IPS-NIHi11 (cell line): ENCODE measurements at places on chromosomes 7 and 10.

DNA sequence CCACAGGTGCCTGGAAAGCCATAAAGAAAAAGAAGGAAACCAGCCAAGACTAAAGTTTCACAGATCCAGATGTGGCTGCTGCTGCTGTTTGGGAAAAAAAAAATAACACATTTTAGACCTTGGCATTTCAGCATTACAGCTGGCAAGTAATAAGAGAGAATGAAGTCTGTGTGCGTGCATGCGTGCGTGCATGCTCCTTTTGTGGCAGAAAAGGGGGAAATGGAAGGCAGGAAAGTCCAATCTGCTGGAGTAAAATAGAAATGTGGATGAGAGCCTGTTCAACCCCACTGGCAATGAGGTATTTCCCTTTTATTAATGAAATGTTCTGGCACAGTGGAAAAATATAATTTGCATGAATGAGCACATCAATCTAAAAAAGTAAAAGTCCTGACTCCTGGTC is 137.0 kb upstream of the SEMA3A start:
- no peak for DNase-seq

DNA sequence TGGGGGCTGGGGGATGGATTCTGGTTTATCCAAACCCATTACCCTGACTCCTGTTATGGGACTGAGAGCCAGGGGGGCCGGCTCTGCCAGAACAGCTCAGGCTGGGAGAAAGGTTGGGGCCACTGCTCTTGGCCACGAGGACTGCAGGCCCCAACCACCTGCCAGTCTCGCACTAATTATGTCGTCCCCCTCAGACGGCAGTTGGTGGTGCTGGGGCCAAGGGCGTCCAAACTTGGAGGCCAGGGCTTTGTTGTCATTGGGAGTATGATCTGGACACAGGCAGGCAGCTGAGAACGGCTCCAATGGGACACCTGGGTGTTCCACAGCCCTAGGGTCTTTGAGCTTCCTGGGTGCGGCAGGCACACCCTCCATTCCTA is 34.7 kb downstream of the DRGX start:
- no peak for DNase-seq

DNA sequence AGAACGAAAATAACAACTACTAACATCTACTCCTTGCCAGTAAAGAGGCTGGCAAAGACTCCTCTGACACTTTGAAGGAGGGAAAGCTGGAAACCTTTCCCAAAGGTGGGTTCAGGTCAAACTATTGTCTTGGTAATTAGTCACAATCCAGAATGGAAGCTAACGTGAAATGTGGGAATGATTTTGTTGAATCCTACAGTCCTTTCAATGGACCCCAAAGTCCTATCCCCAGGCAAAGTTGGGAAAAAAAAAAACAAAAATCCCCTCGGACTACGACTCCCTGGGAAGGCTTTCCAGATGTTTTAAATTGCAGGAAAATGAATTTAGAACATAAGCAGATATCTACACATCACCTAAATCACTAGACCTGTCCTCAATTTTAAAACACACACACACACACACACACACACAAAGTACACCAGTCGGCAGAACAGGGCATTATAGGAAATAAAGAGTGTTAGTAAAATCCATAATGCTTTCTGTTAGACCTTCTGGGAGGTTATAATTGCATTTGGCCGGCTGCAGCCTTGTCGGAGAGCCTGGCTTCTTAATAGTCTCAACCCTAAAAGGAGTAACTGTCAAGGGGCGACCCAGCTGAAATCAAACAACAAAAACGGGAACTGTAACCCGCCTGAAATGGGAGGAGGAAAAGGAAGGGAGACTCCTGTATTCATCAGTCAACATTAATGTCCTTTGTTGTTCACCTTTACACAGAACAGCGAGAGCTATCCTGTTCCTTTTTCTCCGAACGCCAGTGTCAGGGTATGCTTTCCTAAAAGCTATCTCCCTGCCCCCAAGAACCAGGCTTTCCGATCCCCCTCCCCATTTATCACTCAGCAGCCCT is 1.5 kb downstream of the DOCK4 start:
- peak; percentile 47 for DNase-seq

GRCh38 chr7:44801890-44802289 is 5.4 kb downstream of the PPIA start:
- no peak for DNase-seq

- DNase-seq = no peak
These were observed 2.7 kb upstream of the CHUK start for GRCh38 chr10:100232101-100232500.

- no peak for DNase-seq
These were observed 4.7 kb downstream of the GLI3 start for GRCh38 chr7:42232275-42232674.

GRCh38 chr10:102313221-102313896 is 68.0 kb downstream of the GBF1 start:
- no peak for DNase-seq

DNA sequence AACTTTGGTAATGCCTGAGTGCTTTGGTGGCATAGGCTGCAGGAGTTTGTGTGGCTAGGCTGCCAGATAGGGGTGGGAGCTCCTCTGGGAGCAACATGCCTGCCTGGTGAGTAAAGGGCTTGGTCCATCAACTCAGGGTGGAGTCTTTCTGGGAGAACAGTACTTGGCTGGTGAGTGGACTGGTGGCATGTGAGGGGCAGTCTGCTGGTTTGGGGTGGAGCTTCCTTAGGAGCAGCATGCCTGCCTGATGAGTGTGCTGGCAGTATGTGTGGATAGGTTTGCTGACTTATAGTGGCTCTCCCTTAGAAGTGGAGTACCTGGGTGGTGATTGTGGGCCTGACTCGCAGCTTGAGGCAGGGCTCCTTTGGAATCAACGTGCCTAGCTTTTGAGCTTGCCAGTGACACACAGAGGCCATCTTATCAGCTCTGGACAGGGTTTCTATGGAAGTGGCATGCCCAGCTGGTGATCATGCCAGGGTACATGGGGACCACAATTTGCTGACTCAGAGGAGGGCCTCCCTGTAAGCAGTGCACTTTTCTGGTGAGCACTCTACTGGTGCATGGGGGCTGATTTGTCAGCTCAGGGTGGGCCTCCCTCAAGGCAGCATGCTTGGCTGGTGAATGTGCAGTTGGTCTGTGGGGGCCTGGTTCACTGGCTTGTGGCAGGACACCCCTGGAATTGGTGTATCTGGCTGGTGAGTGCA is 35.0 kb upstream of the SRI start:
- peak; percentile 31 for DNase-seq

GRCh38 chr7:43693687-43694398 is 35.5 kb downstream of the COA1 start:
- no peak for DNase-seq

- no peak for DNase-seq
These were observed 165.4 kb downstream of the ADAM12 start for GRCh38 chr10:126222736-126223511.

DNA sequence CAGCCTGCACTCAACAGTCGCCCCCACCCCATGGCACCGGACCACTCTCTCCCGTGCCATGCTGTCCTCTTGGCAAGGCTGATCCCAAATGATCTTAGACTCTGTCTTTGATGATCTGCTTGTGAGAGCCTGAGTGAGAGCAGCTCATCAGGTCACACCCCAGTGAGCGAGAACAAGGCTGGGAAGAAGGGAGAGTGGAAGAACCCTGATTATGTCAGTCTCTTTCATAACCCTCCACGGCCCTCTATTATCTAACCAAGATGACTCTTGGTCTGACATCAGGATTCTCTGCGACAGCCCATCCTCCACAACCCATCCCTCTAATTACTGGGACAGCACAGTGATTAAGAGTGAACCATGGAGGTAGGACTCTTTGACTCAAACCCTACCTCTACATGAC is 53.1 kb upstream of the C7orf33 start:
- DNase-seq = no peak

GRCh38 chr10:33600381-33600780 is 265.9 kb upstream of the NRP1 start:
- no peak for DNase-seq

DNA sequence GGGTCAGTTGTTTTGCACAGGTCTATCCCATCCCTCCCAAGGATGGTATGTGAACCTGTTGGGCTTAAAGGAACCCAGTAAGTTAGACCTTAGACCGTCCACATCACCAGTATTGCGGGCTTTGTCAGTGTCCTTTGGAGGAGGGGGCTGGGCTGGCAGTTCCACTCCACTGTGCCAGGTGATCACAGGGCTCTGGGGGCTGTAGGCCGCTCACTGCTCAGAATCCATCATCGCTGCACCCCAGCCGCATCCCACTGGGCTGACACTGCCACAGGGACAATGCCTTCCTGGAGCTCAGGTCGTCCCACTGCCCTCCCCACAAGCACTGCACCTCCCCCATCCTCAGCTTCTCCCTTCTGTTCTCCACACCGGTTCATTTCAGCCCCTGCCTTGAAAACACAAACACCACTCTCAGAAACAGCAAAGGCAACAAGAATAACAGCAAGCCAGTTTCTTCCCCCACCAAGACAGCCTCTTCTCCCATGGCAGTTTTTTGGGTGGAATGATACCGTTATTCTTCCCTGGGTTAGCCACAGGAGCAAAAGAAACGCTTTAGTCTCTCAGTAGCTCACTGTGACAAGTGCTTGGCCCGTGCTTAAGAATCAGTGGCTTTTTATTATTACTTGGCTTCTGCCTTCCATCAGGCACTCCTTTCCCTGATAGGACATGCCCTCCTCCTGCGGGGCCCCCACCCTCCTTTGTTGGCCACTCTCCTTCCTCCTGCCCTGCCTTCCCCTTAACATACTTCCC is 111.2 kb downstream of the GRK5 start:
- no peak for DNase-seq

- no peak for DNase-seq
These were observed 86.9 kb downstream of the MPP7 start for GRCh38 chr10:28215930-28216329.

DNA sequence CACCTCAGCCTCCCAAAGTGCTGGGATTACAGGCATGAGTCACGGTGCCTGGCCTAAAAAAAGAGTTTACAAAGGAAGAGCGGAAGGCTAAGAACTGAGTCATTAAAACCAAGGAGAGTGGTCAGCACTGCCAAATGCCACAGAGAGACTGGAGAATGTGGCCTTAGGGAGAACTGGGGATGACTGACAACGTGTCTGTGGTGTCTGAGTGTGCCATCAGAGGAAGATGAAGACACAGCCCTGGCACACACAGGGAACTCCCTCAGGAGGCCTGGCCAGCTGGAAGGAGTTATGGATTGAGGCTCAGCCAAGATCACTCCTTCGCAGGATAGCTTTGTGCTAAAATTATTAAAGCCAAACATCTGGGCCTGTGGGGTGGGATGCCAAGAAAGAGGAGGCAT is 3.9 kb upstream of the INA start:
- DNase-seq = no peak

GRCh38 chr10:122468307-122468925 is 7.1 kb downstream of the HTRA1 start:
- DNase-seq = no peak

DNA sequence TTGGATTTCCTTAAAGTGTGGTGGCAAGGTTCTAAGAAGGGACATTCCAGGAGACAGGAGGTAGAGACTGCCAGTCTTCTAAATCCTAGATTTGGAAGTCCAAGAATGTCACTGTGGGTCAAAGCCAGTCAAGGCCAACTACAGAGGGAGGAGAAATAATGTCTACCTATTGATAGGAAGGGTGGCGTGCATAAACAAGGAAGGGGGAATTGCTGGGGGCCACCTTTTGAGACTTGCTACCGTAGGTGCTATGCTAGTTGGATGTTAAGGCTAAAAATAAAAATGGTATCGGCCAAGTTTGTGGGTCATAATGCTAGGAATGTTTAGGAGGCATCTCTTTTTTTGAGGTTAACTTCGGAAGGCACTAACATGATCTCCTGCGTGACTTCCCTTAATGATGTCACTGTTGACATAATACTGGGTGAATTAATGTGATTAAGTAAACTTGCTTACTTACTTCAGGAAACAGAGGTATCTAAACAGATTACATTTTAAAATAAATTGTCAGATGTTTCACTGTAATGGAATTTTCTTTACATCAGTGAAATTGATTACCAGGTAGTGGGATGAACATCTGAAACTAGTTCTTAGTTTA is 4.8 kb downstream of the BTRC start:
- DNase-seq = no peak

- no peak for DNase-seq
These were observed 29.0 kb downstream of the VPS41 start for GRCh38 chr7:38880035-38880434.

DNA sequence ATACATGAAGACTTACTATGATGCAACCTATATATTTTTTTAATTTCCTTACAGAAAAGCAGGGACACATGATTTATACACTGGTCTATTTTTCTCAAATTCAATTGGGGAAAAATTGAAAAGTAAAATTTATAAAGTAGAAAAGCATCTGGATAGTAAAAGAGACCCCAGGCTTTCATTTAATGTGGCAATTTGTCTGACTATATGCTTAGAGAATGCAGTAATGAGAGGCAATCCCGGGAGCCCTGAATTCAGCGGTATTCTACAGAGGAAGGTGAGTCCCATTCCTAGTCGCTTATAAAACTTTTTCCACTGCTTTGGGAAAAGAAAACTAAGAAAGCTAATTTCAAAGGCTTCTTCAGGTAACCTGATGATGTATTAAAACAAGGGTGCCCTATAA is 167.1 kb downstream of the SEMA3D start:
- no peak for DNase-seq

GRCh38 chr7:131497454-131497853 is 59.0 kb downstream of the PODXL start:
- DNase-seq = no peak

DNA sequence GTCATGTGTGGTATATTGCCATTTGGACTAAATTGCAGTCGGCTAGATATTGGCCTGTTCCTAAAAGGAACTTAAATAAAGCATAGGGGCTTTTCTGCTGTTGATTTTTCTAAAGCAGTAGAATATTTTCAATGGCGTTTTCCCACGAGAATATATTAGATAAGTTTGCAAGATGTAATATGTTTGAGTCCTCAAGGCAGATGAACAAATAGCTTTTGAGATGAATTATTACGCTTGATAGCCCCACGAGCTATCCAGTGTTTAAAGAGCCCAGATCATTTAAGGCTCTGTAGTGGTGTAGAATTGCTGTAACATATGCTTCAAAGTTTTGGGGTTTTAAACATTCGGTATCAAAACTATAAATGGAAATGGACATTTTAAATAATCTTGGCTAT is 2.9 kb downstream of the CELF2 start:
- DNase-seq = no peak

GRCh38 chr10:95693071-95693667 is 558 bp downstream of the TCTN3 start:
- DNase-seq = peak; percentile 7

GRCh38 chr7:44225566-44226395 is 25.0 kb downstream of the YKT6 start:
- DNase-seq = no peak
